ENCODE measurements at places on chromosomes 1 and 21.

DNA sequence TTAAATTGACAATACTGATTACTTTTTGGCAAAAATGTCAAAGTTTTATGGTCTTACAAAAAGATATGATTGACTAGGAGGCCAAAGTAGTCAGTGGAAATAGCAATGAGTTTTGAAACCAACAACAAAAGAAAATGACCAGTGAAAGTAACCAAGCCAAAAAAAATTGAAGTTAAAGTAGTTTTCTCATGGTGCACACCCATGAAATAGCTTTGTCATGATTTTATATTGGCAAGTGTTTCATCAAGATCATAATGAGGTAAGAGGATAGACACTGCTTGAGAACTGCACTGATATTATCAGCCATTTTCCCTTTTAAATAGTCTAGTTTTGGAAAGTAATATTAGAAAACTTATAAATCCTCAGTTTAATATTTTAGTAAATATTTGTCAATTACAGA lies 206.2 kb upstream of the ADAMTS5 start:
- no peak for DNase-seq

GRCh38 chr21:38506661-38507281 lies 8.5 kb upstream of the ERG start:
- DNase-seq, result no peak

DNA sequence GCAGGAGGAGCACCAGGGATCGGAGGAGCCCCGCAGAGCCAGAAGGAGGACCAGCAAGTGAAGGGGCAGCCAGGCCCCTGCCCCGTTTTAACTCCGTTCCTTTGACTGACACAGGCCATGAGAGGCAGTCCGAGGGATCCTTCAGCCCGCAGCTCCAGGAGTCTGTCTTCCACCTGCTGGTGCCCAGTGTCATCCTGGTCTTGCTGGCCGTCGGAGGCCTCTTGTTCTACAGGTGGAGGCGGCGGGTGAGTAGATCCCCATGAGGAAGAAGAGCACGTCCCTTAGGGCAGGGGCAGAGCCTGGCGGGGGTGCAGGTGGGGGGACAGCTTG lies 13.3 kb downstream of the CSF1 start:
- DNase-seq, result no peak

- DNase-seq, result no peak
Observed at GRCh38 chr1:43247256-43247921, 22.4 kb upstream of the TMEM125 start.

GRCh38 chr21:45319461-45320211 lies 31.9 kb upstream of the POFUT2 start:
- DNase-seq, result no peak

DNA sequence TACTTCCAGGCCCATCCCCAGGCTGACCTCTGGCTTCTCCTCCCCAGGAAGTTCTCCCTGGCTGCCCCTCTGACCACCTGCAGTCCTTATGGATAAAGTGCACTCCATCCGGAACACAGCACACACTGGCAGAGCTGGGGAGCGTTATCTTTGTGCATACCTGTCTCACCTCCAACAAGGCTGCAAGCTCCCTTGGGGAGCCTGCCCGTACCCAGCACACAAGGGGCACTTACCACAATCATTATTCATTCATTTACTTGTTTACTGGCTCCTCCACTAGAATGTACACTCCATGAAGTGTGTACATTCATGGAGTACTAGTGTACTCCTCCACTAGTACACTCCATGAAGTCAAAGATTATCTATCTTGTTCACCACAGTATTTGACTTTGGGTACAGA lies 30.3 kb downstream of the GLIS1 start:
- DNase-seq, result no peak

DNA sequence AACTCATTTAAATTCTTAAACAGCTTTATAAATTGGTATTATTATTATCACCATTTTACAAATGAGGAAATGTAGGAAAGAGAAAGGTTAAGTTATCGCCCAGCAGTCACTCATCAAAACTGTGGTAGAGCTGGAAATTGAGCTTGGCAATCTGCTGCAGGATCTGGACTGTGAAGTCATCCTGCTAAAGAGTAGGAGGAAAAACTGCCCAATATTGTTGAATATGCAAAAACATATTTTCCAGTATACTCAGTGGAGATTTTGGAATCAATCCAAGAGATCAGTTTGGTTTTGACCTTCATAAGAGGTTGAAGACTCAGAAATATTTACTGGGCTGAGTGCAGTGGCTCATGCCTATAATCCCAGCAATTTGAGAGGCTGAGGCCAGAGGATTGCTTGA lies 16.9 kb upstream of the RC3H1 start:
- no peak for DNase-seq

GRCh38 chr1:153515504-153516394 lies 20.0 kb downstream of the S100A6 start:
- DNase-seq, result no peak

GRCh38 chr1:42981255-42981805 lies 22.7 kb upstream of the SLC2A1 start:
- DNase-seq, result no peak

DNA sequence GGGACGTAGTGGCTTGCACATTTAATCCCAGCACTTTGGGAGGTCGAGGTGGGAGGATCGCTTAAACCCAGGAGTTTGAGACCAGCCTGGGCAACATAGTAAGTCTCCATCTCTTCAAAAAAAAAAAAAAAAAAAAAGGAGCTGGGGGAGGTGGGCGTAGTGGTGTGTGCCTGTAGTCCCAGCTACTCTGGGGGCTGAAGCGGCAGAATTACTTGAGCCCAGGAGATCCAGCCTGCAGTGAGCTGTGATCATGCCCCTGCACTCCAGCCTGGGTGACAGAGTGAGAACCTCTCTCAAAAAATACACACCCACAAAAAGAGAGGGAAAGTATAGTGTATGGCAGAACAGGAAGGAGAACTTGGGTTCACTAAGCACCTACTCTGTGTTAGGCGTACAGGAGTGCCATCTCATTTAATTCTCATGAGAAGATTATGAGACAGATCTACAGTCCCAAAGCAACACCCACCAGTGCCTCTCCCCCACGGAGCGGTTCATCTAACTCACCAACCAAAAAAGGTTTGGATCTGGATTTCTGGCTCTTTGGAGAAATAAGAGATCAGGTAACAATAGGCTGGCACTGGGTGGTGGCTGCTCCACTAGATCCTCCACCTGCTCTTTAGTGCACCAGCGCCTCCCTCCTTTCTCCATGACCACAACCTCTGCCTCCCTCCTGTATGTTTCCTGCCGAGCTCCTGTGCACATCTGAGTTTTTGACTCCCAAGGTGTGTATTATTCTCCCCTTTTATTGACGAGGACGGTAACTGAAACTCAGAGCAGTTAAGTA lies 1.4 kb upstream of the TRAF5 start:
- no peak for DNase-seq

GRCh38 chr1:73096841-73097240 lies 814.5 kb upstream of the NEGR1 start:
- no peak for DNase-seq

- DNase-seq, result no peak
Observed at GRCh38 chr1:11175461-11175860, 13.7 kb upstream of the ANGPTL7 start.

DNA sequence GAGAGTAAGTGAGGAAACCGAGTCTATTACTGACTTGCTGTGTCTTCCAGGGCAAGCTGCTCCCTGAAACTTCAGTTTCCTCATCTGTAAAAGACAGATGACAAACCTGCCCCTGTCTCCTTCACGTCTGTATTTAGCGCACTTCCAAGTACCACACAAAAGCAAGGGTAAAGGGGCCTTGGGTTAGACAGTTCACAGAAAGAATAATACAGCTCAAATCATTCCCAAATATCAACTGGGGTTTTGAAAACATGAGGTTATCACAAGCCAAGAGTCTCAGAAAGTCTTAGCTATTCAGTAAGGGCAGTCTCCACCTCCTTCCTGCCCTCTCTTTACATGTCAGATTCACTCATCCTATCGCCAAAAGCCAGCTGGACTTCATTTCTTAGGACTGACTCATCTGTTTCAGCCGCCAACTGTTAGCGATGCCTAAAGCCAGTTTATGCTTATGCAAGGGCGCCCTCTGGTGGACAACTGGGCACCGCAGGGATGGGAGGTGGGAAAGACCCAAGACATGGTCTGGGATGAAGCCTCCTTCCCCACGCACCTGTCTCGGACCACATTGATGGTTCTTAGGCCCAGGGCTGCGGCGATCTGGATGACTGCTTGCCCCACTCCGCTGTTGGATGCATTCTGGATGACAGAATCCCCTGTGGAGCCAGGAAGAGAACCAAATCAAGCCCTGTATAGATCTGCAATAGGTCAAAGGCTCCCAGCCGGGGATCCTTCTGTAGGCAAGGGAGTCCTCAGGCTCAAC lies 21.1 kb upstream of the SRSF4 start:
- DNase-seq, result peak; percentile 100

DNA sequence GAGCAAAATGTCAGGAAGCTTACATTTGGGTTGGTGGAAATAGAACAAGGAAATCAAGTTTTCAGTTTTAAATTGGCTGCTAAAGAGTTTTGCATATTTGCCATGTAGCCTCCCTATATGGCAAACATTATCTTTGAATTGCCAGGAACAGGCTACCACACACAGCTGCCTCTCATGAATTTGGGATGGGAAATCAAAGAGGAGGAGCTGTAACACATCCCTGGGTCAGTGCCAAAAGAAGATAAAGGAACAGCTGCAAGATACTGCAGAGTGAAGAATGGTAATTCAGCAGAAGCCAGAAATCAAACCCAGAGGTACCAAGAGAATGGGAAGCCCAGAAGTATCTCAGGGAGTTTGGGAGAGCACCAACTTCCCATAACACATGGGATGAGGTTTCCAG lies 18.6 kb upstream of the RASAL2 start:
- no peak for DNase-seq

GRCh38 chr1:28509705-28510272 lies 3.9 kb downstream of the RCC1 start:
- DNase-seq, result no peak

GRCh38 chr1:184682956-184683355 lies 71.7 kb downstream of the EDEM3 start:
- DNase-seq, result no peak

DNA sequence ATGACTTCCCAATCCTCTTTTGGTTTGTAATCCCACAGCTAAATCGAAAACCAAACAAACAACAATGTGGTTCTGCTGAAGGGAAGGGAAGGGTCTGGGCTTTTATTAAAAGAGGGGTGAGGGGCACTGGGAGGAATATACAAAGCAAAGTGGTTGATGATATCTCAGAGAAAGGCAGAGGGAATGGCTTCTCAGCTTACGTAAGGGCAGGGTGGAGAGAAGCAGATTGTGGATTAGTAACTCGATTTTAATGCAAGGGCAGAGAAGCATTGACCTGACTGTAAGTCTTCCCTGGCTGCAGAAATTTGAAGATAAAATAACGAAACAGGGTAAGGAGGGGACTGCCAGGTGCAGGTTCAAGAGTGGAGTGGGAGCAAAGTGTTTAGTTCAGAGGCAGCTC lies 438.2 kb upstream of the LRRC7 start:
- DNase-seq, result no peak

GRCh38 chr21:46151261-46151988 lies 4.0 kb downstream of the FTCD start:
- no peak for DNase-seq

DNA sequence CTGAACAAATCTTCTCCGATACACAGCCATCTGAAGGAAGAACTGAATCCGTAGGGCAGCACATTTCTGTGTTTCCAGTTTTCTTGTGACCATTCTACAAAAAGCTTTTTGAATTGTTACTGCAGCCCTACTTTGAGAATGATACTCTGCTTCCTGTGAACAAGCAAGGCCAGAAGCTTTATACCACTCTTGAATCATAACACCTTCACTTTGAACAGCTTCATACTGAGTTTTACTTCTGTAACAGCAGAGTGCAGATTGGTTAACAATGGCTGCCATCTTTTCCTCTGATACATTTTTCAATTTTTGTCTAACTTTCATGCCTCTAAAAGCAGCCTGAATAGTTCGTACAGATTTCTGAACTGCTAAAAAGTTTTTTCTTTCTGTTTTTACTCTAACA lies 33.6 kb upstream of the F13B start:
- no peak for DNase-seq

GRCh38 chr1:215584389-215584788 lies 17.3 kb downstream of the KCTD3 start:
- no peak for DNase-seq

GRCh38 chr21:45613396-45613795 lies 30.1 kb upstream of the PCBP3 start:
- no peak for DNase-seq
